ENCODE measurements at places on chromosomes 13 and 19. TPM values are rescaled to one million over a fixed set of nuclear protein-coding genes. Genes with fewer than 3 reads are reported as not detected.

- no peak for DNase-seq
These were observed 1.9 kb upstream of the CRX start for GRCh38 chr19:47819858-47820257.

DNA sequence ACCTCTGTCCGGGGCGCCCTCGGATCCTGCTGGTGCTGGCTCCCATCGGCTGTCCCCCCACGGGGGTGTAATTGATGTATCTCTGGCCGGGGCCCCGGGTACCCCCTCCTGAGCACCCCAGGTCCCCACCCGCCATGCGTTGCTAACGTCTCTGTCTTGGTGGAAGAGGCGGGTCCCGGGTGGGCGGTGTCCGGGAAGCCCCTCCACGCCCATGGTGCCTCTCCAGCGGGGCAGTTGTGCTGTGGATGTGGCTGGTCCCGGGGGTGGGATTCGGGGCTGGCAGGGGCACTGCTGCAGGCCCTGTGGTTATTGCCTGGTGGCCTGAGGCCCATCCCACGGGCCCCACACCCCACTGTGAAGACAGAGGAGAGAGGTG is 4.9 kb downstream of the DIRAS1 start:
- DNase-seq, result no peak

DNA sequence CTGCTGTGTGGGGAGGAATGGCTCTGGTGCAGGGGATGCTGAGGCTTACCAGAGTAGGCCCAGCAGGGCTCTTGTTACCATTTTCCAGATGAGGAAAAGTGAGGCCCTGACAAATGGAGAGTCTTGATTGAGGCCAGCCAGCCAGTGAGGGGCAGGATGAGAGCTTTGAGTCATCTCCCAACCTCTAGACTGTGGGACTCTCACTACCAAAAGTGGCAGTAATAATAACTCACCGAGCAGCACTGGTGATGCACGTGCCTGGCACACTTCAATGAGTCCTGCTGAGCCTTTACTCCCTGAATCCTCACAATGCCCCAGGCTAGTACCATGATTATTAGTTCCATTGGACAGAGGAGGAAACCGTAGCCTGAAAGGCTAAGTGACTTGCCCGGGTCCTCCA is 7.8 kb downstream of the CIC start:
- DNase-seq, result peak; percentile 60

DNA sequence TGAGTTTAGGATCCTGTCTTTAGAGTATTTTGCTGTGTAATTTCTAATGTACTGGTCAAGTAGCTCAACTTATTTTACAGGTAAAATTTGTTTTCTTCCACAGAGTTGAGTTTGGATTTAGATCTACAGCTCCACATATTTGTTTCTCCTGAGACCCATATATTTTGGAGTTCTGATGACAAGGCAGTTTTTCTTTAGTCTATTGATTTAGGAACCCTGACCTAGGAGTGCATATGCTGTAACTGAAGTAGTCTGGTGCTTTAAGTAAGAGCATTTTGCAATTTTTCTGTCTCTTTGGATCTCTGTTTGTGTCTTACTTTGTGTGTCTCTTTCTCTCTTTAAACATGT is 19.5 kb upstream of the SPRY2 start:
- DNase-seq, result no peak

The ETHE1 gene
- total RNA-seq, result 68.7 TPM

The PGLYRP1 gene
- not detected for total RNA-seq

DNA sequence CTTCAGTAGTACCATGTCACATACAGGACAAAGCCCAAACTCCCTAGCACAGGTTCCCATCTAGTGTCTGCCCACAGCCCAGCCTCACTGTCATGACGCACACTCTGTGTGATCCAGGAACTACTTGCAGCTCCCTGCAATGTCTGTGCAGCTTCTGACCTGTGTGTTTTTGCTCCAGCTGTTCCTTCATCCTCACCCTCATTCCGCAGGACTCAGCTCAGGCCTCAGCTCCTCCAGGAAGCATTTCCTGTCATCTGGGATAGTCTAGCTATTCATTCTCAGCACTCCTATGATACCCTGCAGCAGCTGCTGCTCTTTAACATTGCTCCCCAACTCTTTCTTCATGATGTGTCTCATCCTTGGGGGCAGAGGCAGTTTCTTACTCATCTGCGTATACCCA is 56.1 kb downstream of the ENOX1 start:
- no peak for DNase-seq

- no peak for DNase-seq
These were observed 10.3 kb downstream of the CEBPG start for GRCh38 chr19:33383720-33384292.

The CERS4 gene
- total RNA-seq, result 21.8 TPM

The ZNF728 gene
- not detected for total RNA-seq

GRCh38 chr13:112596235-112596634 is 8.3 kb upstream of the TUBGCP3 start:
- no peak for DNase-seq

- peak; percentile 50 for DNase-seq
These were observed 1.2 kb downstream of the KLF2 start for GRCh38 chr19:16325641-16326400.

The ZNF136 gene
- 11.7 TPM for total RNA-seq
